ENCODE measurements at places on chromosomes 2 and 18.

GRCh38 chr18:57846258-57846657 lies 43.1 kb upstream of the ATP8B1 start:
- no peak for DNase-seq

DNA sequence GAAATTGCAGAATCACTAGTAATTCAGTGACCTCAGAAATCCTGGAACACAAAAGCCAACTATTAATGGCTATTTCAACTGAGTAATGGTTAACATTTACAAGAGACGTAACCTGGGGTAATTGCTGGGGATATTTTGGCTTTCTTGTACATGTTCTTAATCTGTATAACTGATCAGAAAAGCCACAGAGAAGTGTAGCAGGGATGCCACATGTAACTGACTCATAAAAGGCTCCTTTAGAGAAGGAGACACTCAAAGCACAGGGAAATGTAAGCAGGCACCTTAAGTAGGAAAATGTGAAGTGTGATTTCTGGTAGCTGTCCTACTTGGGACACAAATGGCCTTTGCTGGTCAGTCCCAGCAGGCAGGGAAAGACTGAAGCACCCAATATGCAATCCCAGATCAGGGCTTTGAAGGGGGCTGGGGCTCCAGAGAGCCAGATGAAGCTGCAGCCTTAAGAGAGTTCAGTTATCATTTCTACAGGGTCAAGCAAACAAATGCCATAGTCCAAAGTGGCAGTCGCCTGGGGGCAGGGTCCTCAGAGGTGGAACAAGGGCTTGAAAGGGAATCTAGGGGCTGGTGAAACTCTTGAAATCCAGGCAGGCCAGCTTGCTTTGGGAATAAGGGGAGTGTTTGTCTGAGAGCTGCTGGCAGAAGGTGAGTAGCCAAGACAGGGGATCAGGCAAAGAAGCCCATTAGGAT lies 7.2 kb upstream of the SPOPL start:
- DNase-seq: no peak

- no peak for DNase-seq
Observed at GRCh38 chr2:125553768-125554167, 1102.2 kb upstream of the GYPC start.

DNA sequence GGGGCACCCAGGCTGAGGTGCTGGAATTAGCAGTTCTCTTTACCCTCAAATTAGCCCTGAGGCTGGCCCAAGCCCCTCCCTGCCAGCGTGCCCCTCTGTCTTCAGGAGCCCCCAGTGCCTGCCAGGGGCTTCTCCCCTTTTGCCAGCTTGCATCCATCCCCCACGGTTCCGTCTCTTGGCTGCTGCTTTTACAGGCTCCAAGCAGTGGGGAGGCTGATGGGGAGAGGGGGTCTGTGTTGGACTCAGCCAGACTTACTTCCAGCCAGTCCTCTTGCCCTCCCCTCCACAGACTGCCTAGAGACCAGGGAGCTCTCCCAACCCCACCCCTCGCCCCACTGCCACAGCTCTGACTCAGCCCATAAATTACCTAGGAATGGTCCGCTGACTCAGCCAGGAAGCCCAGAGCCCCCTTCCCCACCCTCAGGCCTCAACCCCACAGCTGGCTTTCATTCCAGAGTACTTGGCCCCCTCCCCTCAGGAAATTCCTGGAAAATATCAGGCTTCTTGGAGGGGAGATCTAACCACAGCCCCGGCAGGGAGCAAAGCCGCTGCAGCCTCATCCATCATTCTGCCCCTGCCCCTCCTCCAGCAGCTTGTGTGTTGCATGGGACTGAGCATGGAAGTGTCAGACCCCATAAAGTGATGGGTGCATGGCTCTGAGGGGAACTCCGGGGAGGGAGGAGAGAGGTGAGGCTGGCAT lies 184.6 kb downstream of the ZFP36L2 start:
- no peak for DNase-seq

DNA sequence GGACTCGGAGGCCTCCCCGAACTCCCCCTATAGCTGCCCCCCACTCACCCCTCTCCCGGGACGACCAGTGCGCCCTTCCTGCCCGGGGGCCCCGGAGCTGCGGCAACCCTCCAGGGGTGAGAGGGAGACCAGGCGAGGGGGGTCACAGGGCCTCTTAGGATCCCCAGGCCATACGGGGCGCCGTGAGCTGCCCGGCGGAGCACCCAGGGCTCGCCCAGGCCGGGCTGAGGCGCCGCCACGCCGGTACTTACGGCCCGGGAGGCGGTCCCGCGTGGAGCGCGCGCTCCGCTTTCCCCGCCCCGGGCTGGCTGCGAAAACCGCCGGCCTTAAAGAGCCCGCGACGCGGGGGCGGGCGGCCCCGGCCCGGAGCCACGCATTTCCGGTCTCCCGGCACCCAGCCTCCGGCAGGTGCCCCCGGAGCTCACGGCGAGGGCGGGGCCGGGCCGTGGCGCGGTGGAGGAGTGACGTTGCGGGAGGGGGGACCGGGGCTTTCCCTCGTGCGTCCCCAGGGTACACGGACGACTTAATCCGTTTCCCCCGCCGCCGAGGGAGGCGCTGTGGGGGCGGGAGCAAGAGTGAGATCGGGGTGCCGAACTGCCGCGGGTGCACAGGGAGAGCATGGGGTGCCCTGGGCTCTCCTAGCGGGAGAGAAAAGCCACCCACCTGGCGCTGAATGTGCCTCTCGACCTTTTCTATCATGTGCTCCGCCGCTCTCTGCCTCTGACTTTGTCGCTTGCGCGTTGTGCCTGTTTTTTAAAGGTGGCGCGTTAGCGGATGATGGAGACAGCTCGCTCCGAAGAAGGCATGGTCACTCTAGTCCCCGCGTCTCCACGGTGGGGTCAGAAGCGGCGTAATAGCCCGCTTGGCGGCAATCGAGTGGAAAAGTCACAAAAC lies at the start of gene METTL21A:
Gene METTL21A (minus strand): TSS at position 381 of the 894 bp plus-strand sequence. CDS start 1,019 bp downstream, outside the sequence.
- DNase-seq: peak; percentile 93

GRCh38 chr2:100193291-100193710 lies 50.9 kb upstream of the AFF3 start:
- no peak for DNase-seq

DNA sequence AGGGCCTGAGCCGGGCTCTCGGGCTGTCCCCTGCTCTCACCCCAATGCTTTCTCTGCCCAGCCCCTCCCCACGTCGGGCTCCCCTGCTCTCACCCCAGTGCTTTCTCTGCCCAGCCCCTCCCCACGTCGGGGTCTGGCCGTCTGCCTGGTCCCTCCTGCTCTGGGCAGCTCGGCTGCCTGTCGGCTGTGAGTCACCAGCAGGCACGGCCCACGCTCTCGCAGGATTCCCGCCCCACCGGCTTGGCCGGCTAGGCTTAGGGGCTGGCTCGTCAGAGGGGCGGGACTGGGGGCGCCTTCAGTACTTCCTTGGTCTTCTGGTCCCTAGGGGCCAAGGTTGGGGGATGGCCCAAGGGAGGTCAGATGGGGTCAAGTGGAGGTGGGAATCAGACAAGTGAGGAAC lies 3.3 kb downstream of the BOK start:
- DNase-seq: no peak

- no peak for DNase-seq
Observed at GRCh38 chr2:30938196-30938595, 130.9 kb upstream of the CAPN13 start.

DNA sequence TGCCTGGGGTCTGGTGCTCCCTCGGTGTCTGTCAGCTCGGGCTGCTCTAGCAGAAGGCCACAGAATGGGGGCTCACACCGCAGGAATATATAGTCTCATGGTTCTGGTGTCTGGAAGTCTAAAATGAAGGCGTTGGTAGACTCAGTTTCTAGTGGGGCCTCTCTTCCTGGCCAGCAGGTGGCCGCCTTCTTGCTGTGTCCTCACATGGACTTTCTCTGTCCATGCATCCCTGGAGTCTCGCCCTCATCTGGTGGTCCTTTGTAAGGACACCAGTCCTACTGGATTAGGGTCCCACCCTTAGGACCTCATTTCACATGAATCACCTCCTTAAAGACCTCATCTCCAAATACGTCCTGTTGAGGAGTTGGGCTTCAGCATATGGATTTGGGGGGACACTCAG lies 65.7 kb downstream of the RRM2 start:
- DNase-seq: no peak

DNA sequence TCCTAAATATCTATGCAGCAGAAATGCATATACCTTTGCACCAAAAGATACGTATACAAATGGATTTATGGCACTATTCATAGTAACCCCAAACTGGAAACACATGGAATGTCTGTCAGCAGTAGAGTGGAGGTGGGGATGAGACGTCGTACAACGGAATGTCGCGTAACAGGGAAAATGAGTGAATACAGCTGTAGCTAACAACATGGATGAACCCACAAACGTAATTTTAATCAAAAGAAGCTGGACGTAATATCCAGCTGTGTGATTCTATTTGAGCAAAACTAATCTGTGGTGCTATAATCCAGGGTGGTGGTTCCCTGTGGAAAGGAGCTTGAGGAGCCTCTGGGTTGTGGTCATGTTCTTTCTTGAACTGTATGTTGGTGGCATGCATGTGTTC lies 89.9 kb downstream of the MTA3 start:
- DNase-seq: no peak

DNA sequence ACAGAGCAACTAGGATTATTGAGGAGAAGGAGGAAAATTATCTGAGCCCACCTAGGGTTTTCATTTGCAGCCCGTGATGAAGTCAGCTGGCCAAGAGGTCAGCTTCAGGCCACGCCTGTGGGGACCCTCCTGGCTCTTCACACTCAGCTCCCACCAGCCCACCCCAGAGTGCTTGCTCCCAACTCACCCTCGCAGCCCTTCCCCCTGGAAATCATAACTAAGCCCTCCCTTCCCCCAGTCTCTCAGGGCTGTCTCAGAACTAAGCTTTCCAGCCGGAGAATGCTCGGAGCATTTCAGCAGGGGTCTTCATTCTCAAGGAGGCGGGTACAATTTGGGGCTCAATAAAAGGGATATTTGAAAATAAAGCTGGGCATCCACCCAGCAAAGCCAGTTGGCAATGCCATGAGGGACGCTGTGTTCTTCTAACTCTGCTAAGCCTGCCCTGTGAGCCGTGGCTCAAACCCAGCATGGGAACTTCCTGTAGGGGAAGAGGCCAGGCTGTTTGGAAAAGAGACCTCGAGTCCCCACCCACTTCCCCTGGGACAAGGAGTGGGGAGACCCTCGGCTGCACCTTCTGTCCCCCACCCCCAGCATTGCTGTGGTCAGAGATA lies 194.9 kb downstream of the CTIF start:
- DNase-seq: no peak

GRCh38 chr2:43488737-43489136 lies 107.1 kb downstream of the THADA start:
- no peak for DNase-seq

DNA sequence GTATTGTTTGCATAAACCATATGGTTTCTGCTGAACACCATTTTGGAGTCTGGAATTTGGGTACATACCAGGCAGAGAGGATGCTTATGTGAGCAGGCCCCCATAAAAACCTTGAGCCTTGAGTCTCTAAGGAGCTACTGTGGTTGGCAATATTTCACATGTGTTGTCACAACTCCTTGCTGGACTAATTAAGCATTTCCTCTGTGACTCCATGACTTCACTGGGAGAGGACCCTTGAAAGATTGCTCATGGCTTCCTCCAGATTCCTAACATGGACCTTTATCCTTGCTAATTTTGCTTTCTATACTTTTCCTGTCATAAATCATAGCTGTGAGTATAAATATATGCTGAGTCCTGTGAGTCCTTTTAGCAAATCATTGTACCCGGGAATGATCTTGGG lies 7.6 kb upstream of the COQ10B start:
- no peak for DNase-seq

GRCh38 chr2:170044751-170045478 lies 133.0 kb upstream of the MYO3B start:
- no peak for DNase-seq

DNA sequence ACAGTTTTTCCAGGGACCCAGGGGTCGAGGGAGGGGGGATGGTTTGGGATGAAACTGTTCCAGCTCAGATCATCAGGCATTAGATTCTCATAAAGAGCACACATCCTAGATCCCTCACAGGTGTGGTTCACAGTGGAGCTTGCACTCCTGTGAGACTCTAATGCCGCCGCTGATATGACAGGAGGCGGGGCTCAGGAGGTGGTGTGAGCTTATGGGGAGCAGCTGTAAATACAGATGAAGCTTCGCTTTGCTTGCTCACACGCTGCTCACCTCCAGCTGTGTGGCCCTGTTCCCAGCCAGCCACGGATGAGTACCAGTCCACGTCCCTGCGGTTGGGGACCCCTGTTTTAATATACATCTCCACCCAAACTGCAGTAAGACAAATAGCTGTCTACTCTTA lies 204.2 kb downstream of the AGAP1 start:
- DNase-seq: no peak

DNA sequence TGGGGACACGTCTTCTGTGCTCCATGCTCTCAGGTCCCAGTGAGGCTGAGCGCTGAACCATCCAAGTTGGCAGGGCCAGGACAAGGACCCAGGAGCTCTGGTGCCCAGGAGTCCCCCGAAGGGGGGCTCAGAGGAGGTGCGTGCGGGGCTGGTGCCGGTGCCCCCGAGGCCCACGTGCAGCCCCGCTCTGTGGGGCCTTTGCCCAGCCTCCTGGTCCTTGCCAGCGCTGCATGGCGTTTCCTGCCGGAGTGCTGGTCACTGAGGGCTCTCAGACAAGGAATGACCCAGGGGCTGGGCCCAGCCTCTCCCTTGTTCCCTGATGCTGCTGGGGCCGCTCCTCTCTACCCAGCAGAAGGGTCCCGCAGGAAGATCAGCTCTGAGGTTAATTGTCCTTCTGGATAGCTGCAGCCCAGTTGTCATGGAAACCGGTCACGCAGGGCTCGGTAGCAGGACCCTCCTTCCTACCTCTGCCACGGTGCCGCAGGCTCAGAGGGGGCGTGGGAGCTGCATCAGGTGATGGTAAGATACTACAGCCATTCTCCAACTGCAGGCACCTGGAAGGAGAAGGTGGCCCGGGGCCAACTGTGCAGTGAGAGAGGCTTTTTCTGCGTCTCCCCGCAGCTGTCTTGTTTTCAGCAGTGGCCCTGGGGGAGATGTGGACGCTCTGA lies 64.5 kb downstream of the RRM2 start:
- no peak for DNase-seq

DNA sequence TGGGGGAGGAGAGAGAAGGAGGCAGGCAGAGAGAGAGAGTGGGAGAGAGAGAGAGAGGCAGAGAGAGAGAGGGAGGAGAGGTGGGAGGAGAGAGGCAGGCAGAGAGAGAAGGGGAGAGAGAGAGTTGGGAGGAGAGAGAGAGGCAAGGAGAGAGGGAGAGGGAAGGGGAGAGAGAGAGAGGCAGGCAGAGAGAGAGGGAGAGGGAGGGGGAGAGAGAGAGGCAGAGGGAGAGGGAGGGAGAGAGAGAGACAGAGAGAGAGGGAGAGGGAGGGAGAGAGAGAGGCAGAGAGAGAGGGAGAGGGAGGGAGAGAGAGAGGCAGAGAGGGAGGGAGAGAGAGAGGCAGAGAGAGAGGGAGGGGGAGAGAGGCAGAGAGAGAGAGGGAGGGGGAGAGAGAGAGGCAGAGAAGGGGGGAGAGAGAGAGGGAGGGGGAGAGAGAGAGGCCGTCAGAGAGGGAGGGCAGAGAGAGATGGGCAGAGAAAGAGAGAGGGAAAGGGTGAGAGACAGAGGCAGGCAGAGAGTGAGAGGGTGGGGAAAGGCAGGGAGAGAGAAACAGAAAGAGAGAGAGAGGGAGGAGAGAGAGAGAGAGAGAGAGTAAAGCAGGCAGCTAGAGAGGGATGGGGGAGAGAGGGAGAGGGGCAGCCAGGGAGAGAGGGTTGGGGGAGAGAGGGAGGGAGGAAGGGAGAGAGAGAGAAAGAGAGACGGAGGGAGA lies 122.2 kb upstream of the PXDN start:
- DNase-seq: no peak

Data from activated CD4-positive, alpha-beta T cell treated with anti-CD3 and anti-CD28 coated beads, Interleukin-2, amount 10 ng/mL, durations not matched to agents 7 days and 5 days (primary cell).